NCI-H1105 (cell line): ENCODE measurements at places on chromosomes 6 and 20.

DNA sequence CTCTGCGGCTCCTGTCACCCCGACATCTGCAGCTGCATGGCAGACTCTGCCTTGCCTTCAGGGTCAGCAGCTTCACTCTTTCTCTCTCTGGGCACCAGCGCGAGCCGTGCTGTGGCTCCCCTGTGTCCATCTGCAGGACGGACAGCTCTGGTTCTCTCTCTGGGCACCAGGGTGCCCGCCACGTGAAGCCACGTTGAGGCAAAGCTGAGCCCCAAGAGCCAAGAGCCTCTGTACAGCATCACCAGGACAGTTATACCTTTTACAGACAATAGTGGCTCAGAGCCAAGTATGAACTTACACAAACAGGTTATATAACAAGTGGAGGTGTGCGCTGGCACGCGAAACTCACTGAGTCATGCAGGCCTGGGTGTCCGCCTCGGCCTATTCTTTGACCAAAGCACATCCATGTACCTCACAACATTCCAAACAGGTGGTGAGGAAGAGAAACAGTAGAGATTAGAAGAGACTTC, 50.8 kb downstream of the FAM50B start:
- DNase-seq = no peak

DNA sequence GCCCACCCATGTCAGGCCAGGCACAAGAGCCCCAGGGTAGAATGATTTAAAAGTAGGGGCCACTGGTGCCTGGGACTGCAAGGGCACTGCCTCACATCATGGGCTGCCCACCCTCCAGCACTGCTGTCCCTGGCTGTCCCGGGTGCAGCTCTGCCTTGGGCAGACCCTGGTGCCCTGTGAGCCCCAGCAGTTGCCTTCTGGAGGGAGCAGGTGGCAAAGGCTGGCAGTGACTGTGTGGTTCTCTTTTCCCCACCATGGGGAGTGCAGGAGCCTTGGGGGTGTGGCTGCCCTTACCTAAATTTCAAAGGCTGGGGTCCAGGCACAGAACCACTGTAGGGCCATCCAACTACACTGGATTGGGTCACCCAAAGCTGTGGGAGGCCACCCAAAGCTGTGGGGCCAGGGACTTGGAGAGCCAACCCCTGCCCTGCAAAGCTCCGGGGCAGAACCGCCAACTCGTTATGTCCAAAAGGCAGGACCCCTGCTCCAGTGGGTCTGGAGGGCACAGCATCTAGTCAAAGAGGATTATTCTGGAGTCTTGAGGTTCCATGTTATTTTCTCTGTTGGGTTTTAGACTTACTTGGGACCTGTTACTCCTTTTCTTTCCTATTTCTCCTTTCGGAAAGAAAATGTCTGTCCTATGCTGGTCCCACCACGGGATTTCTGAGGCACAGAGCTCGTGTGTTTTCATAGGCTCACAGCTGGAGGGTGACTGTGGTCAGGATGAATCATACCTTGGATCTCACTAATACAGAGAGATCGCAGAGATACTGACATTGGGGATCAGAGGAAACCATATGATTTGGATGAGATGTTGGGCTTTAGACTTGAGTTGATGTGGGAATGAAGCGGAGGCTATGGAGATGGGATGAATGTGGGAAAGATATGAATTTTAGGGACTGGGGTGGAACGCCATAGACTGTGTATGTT, 65.3 kb downstream of the RAMACL start:
- DNase-seq = no peak

DNA sequence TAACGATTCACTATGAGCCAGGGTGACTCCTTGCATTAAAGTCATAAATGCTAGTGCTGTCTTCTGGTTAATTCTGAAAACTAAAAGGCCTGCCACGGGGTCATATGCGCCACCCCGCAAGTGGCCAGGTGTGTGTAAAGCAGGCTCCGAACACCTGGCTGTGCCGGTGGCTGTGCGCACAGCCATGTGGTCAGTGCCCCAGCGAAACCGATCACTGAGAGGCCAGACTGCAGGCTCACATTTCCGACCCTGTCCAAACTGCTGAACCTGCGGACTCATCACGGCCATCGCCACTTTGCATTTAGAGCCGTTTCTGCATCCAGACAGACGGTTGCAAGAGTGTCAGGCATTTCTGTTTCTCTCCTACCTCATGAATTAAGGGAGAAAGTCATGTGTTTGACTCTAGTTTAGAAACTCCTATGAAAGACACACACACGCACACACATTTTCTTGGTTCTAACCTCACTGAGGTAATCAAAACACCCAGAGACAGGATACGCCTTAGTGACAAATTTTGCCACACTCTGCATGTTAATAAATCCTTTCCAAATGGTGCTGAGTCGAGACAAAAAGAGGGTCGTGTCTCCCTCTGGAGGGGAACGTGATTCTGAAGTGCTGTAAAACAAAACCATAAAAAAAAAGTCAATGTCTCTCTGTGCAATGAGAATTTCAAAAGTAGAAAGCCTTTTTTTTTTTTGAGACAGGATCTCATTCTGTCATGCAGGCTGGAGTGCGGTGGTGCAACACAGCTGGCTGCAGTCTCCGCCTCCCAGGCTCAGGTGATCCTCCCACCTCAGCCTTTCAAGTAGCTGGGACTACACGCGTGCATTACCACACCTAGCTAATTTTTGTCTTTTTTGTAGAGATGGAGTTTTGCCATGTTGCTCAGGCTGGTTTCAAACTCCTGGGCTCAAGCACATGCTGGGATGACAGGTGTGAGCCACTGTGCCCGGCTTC, 31.0 kb upstream of the TCFL5 start:
- no peak for DNase-seq

GRCh38 chr20:8400486-8400885, 268.4 kb downstream of the PLCB1 start:
- DNase-seq = no peak

DNA sequence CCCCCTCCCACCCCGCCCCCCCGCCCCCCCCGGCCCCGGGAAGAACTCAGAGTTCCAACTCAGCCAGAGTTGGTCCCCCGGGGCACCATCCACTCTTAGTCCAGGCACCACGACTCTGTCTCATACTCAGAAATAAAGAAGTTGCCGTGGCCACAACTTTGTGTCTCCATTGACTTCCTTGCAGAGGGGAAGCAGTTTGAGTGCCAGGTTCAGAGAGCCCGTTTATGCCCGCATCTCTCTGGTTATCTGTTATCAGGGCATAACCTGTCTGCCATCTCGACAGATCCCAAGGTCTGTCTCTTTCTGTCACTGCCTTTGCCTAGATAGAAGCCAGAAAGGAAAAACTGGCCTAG, 605 bp downstream of the CDC5L start:
- no peak for DNase-seq

DNA sequence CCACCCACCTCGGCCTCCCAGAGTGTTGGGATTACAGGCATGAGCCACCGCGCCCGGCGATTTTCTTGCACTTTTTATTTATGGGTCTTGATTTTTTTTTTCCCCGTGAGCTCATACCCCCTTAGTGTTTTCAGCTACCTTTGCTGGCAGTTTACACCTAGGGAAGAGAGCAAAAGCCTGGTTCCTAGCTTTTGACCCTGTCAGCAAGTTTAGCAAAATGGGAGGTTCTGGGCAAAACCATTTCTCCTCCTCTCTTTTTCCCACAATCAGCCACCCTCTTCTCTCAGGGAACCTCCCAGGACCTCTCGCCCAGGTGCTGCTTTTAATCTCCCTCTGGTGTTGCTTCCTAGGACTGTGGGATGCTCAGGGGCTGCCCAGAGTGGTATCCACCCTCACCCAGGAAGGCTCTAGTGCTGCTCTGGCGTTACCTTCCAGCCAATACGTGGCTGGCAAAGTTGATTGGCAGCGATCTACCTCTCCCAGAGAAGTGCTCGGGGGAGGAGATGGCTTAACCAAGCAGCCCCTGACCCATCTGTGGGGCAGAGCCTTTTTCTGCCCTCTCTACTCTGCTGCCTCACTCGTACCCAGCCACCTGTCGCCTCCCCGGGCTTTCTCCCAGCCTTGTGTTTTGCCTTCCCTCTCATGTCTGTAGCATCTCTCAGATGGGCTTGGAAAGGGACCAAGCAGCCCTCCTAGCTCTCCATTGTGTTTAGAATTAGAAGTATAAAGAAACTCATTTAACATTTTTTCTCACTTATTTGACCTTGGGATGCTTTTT, 37.4 kb downstream of the KAT14 start:
- no peak for DNase-seq

- no peak for DNase-seq
These were observed 26.5 kb downstream of the HLA-DOB start for GRCh38 chr6:32790306-32790705.

- no peak for DNase-seq
These were observed 219.8 kb downstream of the ERMARD start for GRCh38 chr6:169971081-169971861.

DNA sequence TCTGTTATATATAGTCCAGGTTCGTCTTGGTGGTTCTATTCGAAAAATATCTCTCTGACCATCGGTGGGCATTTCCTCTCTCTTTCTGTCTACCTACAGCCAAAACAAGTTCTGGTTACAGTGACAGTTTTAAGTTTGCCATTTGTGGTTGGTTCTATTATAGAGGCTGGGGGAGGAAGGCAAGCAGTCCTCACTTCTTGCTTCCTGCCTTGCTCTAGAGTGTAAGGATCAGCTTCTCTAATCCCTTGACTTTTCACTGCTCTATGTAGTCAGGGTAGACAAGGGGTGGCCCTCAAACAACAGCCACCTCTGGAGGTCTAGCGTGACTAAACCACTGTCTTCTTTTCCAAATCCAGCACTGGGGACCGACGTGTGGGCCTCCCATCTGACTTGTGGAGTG, 16.1 kb downstream of the E2F3 start:
- DNase-seq = no peak

GRCh38 chr20:25408890-25409289, 1.4 kb downstream of the GINS1 start:
- DNase-seq = no peak

DNA sequence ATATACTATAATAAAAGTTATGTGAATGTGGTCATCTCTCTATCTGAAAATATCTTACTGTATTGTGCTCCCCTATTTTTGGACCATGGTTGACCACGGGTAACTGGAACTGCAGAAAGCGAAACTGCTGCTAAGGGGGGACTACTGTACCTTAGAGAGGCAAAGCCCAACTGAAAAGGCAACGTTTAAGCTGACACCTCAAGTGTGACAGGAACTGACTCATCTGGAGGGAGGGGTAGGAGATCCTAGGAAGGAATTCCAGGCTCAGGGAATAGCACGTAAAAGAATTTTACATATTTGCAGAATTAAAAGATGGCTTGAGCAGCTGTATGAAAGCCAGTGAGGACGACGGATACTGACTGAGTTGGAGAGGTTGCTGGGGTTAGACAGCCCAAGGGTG, 34.8 kb downstream of the ELOVL2 start:
- DNase-seq = no peak

DNA sequence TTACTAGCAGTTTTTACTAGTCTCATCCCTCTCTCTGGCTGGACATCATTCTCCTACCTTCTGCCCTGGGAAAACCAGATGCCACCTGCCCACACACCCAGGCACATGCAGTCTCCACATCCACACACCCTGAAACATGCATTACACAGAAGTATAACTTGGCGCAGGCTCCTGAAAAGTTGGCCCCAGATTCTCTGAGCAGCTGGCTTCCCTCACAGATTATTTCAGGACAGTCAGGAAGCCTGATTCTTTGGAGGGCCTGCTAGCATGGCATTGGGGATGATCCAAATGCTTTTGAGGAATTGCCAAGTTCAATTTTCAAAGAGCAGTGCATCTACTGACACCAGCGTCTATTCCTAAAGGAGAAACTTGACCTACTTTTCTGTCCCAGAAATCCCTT, 27.8 kb upstream of the KIF16B start:
- no peak for DNase-seq

DNA sequence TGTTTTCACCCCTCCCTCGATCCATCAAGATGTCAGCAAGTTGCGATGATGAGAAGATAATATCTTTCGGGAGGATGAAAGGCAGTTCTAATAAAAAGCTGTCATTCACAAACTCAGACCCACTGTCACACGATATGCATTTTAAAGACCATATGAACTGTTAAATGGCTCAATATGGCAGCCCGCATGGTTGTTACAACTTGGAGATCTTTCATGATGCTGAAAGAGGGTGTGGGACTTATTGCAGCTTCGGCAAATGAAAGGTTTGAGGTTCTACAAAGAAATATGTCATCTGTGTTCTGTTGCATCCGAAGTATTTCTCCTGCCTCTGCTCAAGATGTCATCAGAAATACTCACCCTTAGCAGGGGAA, 128.5 kb downstream of the CDH4 start:
- no peak for DNase-seq

DNA sequence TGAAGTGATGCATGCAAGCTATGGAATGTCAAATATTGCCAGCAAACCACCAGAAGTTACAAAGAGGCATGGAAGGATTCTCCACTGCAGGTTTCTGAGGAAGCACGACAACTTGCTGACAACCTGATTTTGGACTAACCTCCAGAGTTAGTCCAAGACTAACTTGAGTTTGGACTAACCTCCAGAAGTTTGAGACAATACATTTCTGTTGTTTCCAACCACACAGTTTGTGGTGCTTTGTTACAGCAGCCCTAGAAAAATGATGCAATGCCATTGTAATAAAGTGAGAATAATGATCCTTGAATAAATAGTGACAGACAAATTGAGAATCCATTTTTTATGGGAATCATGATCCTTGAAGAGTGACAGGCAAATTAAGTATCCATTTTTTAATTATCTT, 169.9 kb upstream of the HDDC2 start:
- no peak for DNase-seq

DNA sequence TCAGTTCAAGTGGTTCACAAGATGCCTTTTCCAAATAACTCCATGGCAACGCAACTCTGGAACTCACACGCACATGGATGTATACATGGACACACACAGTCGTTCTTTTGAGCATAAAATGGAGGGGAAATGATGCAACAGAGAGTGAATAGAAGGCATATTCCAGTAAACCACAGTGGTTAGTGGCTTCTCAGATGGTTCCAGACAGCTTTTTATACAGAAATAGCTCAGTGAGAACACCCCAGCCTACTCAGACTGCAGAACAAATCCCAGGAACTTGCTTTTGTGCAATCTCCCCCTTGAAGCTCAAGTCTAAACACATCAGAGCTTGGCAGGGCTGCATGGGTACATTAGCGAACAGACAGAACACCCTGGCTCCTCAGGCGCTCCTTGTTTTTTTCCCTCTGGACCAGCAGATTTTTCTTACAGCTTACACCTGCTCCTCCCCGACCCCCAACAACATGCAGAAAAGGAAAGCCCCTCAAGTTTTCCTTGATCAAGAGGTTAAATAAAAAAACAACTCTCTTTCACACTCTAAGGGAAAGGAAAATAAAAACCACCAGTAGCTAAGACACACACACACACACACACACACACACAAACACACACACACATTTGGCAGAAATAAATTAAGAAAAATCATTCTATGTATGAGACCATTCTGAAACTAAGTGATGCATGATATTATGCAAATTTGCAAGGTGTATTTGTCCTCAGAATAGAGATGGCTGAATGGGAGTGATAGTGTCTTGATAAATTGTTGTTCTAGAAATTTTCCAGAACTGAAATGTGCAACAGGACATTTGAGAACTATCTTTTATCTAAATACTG, 51.2 kb upstream of the RANBP9 start:
- no peak for DNase-seq

GRCh38 chr20:56752274-56752673, 123.2 kb downstream of the TFAP2C start:
- DNase-seq = no peak
